ENCODE measurements at places on chromosomes 12 and 14. TPM values are rescaled to one million over a fixed set of nuclear protein-coding genes. Genes with fewer than 3 reads are reported as not detected.

ASCL1 gene
- 1.7 TPM for total RNA-seq

LPAR5 gene
- 1.0 TPM for total RNA-seq

- H3K36me3 ChIP-seq = no peaks in the 10 kb centered on the region
- no peaks in the 10 kb centered on the region for H3K27me3 ChIP-seq
- H3K4me3 ChIP-seq = no peak overlapping the region
Measured at GRCh38 chr14:81565441-81566290, 32.0 kb upstream of the SEL1L start.

CELA1 gene
- not detected for total RNA-seq

RNFT2 gene
- 2.9 TPM for total RNA-seq

DNA sequence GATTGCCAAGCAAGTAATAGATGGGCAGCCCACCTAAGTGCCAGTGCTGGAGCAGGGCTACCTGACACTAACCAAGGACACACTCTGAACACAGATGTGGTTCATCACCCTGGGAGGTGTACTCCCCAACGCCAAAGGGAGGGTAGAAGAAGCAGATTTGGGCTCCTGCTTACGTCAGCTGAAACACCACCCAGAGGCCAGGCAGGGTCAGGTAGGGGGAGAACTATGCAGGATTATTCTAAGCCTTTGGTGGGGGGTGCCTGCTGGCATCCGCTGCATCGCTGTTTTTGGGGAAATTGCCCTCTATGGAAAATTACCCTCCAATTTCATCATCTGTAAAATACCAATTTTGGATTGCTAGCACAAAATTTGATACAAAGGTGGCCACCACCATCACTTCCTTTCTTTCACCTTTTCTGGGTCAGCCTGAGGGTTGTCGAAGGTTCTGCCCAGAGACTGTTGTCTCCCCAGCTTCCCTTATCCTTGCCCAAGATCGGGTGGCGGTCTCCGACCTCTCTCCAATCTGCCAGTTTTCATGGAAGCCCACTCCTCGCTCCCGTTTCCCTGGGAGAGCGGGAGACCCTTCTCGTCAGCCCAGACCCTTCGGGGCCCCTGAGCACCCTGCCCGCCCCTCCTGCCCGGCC is 535 bp downstream of the BIN2 start:
- H3K4me3 ChIP-seq = no peak overlapping the region
- no peak overlapping the region for H3K27ac ChIP-seq
- H3K27me3 ChIP-seq = no peaks in the 10 kb centered on the region
- no peak for DNase-seq
- peaks cover 6% of the 10 kb centered on the region for H3K4me1 ChIP-seq

DNA sequence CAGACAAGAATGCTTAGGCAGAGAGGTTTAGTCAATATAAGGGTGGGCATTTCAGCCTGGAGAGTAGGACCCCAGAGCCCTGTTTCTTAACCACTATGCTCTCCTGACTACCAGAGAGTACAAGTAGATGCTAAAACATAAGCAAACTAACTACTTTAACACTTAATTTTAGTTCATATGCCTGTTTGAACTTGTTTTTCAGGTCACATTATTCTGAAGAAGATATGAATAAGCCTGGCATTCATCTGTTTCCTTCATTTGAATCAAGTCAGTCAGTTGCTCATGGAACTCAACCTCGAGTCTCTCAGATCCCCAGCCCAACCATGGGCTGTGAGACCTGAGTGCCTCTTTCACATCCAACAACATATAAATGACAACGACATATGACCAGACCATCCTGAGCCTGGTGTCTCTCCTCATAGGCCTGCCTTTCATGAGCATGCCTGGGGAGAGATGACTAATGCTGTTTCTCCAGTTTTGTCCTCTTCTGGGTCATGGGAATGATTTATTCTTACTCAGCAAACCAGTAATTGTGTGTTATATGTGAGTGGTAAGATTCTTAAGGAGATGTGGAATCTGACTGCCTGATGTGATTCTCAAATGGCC is 251.1 kb upstream of the BTG1 start:
- no peaks in the 10 kb centered on the region for H3K27me3 ChIP-seq
- H3K4me3 ChIP-seq = no peak overlapping the region
- no peak overlapping the region for H3K27ac ChIP-seq
- no peaks in the 10 kb centered on the region for H3K4me1 ChIP-seq
- DNase-seq = peak; percentile 13

GRCh38 chr14:73829526-73830431 is 21.9 kb upstream of the PTGR2 start:
- H3K36me3 ChIP-seq = no peaks in the 10 kb centered on the region
- no peak overlapping the region for H3K4me3 ChIP-seq
- H3K4me1 ChIP-seq = peaks cover 20% of the 10 kb centered on the region
- H3K27me3 ChIP-seq = no peaks in the 10 kb centered on the region

DNA sequence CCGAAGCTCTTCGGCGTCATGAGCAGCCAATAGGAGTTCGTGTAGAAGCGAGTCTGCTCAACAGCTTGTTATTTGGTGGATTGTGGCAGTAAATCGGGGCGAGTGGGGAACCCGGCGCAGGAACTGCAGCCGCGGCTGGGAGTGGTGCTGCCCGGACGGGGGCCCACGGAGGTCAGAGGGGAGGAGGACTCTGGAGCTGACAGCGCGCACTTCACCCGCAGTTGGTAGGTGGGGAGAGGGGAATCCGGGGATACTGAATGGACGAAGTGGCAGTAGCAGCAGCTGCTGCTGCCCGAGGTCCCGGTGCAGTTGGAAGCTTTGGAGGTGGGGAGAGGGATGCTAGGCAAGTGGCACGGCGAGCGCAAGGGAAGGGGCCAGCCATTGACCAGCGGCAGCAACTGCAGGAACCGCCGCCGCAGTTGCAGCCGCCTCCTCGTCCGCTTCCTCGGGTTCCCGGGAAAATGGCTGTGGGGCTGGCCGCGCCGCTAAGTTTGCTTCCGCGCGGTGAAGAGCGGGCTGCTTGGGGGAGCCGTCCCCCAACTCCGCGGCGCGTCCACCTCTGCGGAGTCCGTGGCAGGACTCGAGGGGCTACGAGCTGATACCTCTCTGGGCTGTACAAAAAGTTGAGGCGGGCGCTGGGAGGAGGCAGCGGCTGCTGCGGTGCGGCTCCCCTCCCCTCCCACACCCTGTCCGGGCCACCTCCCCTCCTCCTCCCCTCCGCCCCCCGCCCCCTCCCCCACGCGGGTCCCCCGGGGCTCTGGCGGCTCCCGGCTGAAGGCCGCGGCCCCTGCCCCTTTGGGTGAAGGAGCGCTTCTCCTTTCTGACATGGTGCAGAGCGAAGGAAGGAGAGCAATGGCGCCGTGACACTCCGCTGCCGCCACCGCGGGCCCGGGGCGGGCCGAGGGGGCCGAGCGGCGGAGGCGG is at the start of gene ARID4A:
TSS of gene ARID4A (plus strand) at position 79 of the 924 bp plus-strand sequence. CDS start 1,300 bp downstream, outside the sequence.
- H3K4me1 ChIP-seq = peaks cover 6% of the 10 kb centered on the region
- no peaks in the 10 kb centered on the region for H3K36me3 ChIP-seq
- H3K4me3 ChIP-seq = peak within 1 kb of the TSS; percentile 38
- no peaks in the 10 kb centered on the region for H3K27me3 ChIP-seq
- peak within 1 kb of the TSS; percentile 95 for H3K27ac ChIP-seq
- DNase-seq = peak; percentile 53

DNA sequence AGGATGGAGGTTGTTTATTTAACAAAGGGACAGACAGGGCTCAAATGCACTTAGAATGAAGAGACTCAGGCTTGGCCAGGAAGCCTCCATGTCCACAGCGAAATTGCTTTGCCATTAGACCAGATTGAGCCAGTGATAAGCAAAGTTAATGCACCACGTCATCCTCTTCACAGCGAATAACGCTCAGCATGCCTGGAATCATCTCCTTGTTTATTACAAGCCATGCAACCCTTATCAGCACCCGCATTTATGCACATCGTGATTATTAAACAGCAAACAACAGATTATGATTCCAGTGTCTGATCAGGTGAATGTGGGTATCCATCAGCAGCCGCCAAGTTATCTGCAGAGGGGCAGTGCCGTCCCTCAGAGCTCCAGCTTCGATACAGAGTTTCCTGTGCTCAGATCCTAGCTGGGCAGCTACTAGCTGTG is 175.0 kb upstream of the TMEM132C start:
- H3K27ac ChIP-seq = no peak overlapping the region
- H3K27me3 ChIP-seq = peaks cover 7% of the 10 kb centered on the region
- H3K4me3 ChIP-seq = no peak overlapping the region

- H3K27ac ChIP-seq = no peak overlapping the region
- no peak for DNase-seq
- no peaks in the 10 kb centered on the region for H3K27me3 ChIP-seq
- H3K4me1 ChIP-seq = no peaks in the 10 kb centered on the region
Measured at GRCh38 chr14:87628780-87629179, 364.2 kb downstream of the GALC start.

PRDM4 gene
- 46.4 TPM for total RNA-seq

DNA sequence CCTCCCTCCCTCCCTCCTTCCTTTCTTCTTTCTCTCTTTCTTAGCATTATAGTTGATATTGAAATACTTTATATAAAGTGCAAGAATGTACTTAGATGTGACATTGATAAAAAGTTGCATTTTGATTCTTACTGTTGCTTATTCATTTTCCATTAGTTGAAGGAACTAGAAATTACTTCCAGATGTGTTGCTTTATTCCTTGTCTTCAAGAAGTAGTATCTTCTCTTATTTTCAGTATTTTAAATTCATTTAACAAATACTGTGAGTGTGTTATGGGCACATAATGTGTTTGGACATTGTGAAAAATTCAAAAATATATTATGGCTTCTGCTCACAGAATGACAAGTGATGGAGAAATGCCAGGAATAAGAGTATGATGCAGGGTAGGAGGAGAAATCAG is 45.6 kb downstream of the TRMT5 start:
- DNase-seq = no peak
- peaks cover 8% of the 10 kb centered on the region for H3K4me1 ChIP-seq
- no peak overlapping the region for H3K4me3 ChIP-seq
- H3K27ac ChIP-seq = no peak overlapping the region
- no peaks in the 10 kb centered on the region for H3K27me3 ChIP-seq

INHBE gene
- total RNA-seq = 45.9 TPM

Data from hepatocyte (in vitro differentiated cells).